ENCODE measurements at places on chromosomes 3 and 15. TPM values are rescaled to one million over a fixed set of nuclear protein-coding genes. Genes with fewer than 3 reads are reported as not detected.

DNA sequence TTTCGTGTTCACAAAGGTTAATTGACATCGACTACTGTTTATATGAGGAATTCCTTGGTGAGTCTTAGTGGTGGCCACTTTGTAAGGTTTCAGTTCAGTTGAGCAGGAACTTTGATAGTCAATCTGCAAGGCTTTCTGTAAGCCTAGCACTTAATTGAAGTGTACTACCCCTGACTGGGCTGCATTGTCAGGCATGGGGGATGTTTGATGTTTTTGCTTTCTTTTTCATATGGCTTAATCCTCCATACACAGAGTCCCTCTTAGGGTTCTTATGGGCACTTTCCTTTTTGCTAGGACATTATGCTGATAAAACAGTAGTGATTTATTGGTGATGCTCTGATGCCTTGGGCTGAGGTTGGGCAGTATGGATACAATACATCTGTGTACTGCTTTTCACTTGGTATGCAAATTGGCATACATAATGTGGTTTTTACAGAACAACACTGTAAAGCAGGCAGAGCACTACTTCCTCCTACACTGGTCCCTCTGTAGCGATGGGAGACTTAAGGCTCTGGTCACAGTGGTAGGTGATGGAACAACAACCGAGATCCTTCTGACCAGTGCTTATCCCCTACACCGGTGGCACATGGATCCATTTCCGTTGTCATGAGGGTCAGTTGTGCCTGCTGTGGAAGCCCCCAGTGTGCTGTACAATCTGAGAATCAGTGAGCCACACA, 261.0 kb downstream of the MFSD1 start:
- no peaks in the 10 kb centered on the region for H3K36me3 ChIP-seq
- no peak overlapping the region for H3K4me3 ChIP-seq
- DNase-seq: no peak
- no peaks in the 10 kb centered on the region for H3K27me3 ChIP-seq
- H3K4me1 ChIP-seq: no peaks in the 10 kb centered on the region

DNA sequence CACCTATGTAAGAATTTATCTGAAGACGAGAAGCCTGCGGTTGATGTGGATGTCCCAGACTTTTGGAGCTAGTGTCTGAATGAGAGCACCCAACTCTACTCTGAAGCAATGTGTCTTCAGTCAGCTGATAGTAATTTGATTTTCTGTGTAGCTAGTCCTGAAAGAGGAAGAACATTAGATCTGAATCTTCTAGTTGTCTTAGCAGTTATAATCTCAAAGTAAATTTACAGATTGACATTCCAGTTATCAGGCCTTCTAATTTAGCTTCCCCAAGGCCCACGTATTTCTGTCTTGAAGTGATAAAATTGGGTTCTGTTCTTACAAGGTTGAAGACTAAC, 1.5 kb downstream of the TCAIM start:
- no peak for DNase-seq
- H3K27ac ChIP-seq: peak overlapping the region; percentile 43
- H3K36me3 ChIP-seq: peaks cover 2% of the 10 kb centered on the region
- H3K4me3 ChIP-seq: peak overlapping the region; percentile 98
- H3K27me3 ChIP-seq: no peaks in the 10 kb centered on the region
- H3K4me1 ChIP-seq: peaks cover 22% of the 10 kb centered on the region

DNA sequence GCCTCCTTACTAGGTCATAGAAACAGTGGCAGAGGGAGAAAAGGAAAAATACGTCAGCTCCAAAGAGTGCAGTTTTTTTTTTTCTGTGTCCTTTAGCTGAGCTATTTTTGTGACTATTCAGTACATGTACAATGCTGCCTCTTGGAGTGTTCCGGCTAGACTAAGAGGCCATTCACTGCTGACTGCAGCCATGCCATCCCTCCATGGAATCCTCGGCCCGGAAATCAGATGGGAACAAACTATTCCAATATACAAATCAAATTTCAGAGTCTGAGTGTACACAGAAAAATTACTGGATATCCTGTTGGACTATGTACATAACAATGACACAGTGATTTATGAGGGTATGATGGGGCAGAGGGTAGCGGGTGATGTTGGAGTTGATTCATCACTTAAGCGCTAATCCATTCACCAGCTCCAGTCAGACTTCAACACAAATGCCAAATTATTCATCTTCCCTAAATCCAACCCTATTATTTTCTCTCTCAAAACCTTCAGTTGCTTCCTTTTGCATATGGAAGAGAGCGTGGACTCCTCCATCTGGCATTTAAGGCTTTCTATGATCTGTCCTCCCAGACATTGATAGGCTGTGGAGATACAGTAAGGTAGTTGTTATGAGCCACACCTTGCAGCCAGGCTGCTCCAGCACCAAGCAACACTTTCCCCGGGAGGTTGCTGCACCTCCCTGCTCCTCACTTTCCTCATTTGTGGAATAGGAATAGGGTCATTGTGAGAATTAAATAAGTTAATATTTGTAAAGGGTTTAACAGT, 109.1 kb downstream of the LPP start:
- no peaks in the 10 kb centered on the region for H3K36me3 ChIP-seq
- H3K27me3 ChIP-seq: no peaks in the 10 kb centered on the region
- H3K4me1 ChIP-seq: peaks cover 3% of the 10 kb centered on the region
- no peak overlapping the region for H3K27ac ChIP-seq
- H3K4me3 ChIP-seq: no peak overlapping the region

DNA sequence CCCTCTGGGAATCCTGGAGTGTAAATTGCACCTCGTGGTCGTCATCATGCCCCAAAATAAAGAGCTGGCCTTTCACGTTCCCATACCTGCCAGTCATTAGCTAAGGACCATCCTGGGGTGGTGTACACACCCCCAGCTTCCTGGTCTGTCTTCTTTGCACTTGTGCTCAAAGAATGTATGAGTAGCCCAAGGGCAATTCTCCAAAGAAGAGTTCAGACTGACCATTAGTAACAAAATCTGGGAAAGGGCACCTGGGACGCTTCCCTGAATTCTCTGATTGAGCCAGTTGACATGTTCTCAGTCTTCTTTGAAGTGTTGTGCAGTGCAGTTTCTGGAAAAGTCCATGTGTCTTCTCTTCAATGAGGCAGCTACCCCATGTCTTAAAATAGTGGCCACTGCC, 34.8 kb downstream of the FAM3D start:
- no peak for DNase-seq
- no peaks in the 10 kb centered on the region for H3K36me3 ChIP-seq
- H3K4me1 ChIP-seq: no peaks in the 10 kb centered on the region

- H3K27ac ChIP-seq: no peak overlapping the region
- H3K27me3 ChIP-seq: no peaks in the 10 kb centered on the region
- H3K36me3 ChIP-seq: peaks cover 2% of the 10 kb centered on the region
- no peak for DNase-seq
These were observed 114.9 kb upstream of the RPL32 start for GRCh38 chr3:12956316-12956660.

DNA sequence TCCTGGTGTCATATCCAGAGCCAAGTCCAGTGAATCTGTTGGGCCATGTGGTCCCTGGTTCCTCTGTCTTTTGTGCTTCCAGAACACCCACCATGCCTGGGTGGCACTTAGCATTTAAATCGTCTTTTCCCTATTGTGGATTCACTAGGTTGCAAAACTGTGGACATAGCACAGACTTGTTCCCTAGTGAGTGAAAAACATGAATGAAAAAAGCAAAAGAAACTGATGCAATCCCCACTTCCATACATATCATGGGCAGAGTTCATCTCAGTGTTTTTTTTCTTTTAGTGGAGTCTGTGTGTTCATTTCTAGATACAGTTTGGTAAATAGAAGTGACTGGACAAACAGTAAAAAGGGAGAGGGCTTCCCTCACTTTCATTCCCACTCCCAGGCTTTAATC, 170.5 kb downstream of the SLCO3A1 start:
- peaks cover 1% of the 10 kb centered on the region for H3K36me3 ChIP-seq
- H3K4me3 ChIP-seq: no peak overlapping the region
- no peak overlapping the region for H3K27ac ChIP-seq
- DNase-seq: no peak

DNA sequence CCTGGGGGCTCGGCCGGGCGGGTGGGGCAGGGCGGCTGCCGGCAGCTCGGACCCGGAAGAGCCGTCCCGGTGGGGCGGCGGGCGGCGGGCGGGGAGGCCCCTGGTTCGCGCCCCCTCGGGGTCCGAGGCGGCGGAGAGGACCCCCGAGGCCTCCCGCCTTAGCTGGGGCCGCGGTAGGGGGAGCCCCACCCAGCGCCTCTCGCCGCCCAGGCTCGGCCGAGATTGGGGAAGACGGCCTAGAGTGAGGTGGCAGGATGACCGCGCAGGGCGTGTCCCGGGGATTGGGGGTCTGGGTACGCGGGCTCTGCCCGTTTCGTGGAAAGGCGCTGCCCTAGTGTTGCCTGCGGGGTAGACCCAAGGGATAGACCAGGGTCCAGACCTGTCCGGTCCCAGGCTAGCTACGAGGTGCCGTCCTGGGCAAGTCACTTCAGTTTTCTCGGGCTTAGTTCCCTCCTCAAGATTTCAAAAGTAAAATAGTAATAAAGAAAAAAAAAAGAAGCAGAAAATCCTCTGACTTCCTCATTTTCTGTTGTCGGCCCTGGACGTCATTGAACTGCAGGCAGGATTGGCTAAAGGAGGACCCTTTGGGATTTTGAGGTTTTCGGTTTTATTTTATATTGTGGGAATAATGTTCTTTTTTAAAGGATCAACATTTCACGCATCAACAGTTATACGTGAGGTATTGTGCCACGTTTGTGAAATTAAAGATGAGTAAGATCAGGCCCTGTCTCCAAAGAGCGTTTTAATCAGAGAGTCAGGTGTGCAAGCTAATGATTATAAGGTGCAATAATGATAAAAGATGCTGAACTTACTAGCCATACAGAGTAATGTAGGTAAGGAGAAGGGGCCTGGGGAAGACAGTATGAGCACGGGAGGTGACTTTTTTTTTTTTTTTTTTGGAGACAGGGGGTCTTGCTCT, 679 bp downstream of the IQGAP1 start:
- peak overlapping the region; percentile 89 for H3K27ac ChIP-seq
- H3K27me3 ChIP-seq: no peaks in the 10 kb centered on the region
- peaks cover 34% of the 10 kb centered on the region for H3K36me3 ChIP-seq

Gene RETNLB
- total RNA-seq: not detected

Gene PYGO1
- total RNA-seq: not detected

Gene CCR4
- 137 TPM for total RNA-seq

Measured in activated CD4-positive, alpha-beta memory T cell treated with anti-CD3 and anti-CD28 coated beads for 36 hours (primary cell).